Small intestine (tissue), 16 donors: ENCODE measurements at places on chromosomes 5 and 9. TPM values are rescaled to one million over a fixed set of nuclear protein-coding genes. Genes with fewer than 3 reads are reported as not detected.

GRCh38 chr9:10005206-10005605, 607.6 kb downstream of the PTPRD start:
- no peaks in the 10 kb centered on the region for H3K36me3 ChIP-seq
- no peak for DNase-seq
- H3K4me3 ChIP-seq = no peak overlapping the region
- no peak overlapping the region for H3K27ac ChIP-seq
- no peaks in the 10 kb centered on the region for H3K4me1 ChIP-seq

DNA sequence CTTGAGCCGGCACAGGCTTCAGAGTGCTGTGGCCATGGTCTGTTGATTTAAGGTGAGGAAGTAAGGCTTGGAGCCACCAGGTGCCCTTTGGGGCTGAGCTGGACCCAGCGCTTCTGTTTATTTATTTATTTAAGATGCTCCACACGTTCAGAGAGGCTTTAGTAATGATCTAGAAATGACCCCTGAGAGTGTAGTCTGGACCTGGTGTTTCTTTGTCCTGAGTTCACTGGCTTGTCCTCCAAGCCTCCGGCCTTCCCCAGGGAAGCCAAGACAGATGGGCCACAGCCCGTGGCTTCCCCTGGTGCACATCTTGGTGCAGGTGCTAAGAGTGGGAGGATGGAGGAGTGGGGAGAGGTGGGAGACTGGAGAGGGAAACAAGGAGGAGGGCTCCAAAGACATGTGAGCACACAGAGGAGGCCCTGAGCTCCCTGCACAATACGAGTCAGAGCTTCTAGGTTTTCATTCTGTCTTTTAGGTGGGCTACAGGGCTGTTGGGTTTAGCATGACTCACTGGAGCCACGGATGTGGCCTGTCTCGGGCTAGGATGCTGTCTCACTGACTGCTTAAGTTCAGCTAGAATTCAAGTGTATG, 56.9 kb downstream of the AHRR start:
- no peak overlapping the region for H3K4me3 ChIP-seq
- H3K36me3 ChIP-seq = no peaks in the 10 kb centered on the region
- H3K4me1 ChIP-seq = no peaks in the 10 kb centered on the region
- H3K27ac ChIP-seq = no peak overlapping the region

Gene GADD45G
- 25.3 TPM for polyA plus RNA-seq

Gene UTP15
- 2.5 TPM for polyA plus RNA-seq

Gene RNF183
- polyA plus RNA-seq = 1.7 TPM
